ENCODE measurements at places on chromosomes 5 and 9.
A peak's percentile ranks its signal among the peaks of the same experiment; 100 is the strongest.

DNA sequence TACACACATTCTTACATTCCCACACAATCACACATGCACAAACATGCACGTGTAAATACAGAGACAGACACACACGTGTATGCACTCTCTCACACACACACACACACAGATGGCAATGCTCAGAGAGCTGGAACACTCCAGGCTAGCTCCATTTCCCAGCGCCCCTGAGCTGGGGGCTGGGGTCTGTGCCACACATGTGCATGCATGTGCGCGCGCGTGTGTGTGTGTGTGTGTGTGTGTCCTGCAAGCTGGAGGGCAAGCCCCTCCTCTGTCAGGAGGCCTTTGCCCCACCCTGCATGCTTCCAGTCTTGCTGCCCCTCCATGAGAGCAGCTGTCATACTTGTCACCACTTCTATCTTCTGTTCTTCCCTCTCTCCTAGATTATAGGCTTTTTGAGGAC lies 16.6 kb upstream of the S1PR3 start:
- no peak for DNase-seq

GRCh38 chr9:26399556-26399955 lies 493.0 kb downstream of the CAAP1 start:
- DNase-seq = no peak

DNA sequence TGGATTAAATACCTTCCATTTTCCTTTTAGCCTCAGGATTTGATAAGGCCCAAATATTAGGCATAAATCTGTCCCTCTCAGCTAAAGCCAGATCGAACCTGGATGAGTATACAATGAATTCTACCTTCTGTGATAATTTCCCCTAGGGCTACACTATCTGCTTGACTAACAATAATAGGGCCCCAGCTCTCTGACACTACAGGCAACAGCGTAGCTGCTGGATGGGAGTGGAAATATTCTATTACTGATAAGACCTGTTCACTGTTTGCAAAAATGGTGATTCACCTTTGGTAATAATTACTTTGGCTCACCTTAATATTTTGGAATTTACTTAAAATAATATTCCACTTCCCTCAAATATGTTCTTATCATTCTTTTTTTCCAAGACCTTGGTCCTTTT lies 644.2 kb upstream of the SEMA6A start:
- no peak for DNase-seq

- DNase-seq = no peak
Observed at GRCh38 chr9:128625391-128626146, 31.1 kb downstream of the DYNC2I2 start.

DNA sequence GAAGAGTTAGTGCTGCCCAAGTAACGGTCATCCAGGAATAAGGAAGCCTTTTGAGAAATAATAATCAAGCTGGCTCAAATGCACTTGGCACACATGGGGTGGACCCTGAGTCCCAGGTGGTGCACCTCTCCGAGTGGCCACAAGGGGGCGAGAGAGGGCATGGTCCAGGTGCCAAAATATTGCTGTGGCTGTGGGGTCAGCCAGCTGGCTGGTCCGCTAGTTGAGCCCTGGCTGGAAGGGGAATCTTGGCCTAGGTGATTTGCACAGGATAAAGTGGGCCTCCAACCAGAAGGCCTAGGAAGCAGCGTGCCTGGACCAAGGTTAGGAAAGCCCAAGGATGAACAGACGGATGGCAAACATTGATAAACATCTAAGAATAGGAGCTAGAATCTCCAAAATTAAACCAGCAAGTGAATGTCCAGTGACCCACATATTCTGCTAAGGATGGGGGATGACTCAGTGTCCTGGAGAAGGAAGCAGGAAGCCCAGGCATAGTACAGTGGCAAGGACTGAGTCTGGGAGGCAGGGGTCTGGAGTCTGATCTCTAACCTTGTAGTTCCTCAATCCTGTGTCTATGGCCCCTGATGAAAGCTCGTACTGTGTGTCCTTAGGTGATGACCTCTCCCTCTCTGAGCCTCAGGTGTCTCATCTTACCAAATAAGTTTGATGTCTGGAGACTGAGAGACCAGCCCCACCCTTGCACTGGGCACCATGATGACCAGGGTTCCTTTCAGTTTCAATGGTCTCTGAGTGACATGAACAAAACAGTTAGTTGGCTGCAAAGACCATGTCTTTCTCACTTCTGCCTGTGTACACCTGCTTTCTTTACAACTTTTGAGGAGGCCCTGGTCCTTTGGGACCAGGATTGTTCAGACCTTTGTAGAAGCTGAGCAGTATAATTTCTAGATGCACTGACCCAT lies 19.2 kb upstream of the SHB start:
- DNase-seq = peak; percentile 24

GRCh38 chr9:87516222-87516925 lies 18.7 kb downstream of the DAPK1 start:
- DNase-seq = no peak

DNA sequence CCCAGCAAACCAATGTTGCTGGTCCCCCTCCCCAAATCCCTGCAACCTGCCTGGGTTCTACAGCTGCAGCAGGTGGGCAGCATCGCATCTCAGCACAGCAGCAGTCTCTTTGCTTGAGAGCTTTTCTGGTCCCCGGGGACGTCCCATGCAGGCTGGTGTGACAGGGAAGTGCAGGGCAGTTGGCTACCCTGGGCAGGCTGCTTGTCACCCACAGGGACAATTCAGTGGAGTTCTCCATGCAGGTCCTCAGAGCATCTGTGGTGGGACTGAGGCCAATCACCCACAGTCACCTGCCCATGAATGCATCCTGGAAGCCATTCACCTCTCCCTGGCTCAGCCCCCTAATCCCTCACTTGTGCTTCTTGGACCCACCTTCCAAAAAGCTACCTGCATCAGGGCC lies 43.9 kb upstream of the SEMA4D start:
- DNase-seq = no peak

- no peak for DNase-seq
Observed at GRCh38 chr5:17880869-17881268, 246.6 kb downstream of the TAF11L14 start.

DNA sequence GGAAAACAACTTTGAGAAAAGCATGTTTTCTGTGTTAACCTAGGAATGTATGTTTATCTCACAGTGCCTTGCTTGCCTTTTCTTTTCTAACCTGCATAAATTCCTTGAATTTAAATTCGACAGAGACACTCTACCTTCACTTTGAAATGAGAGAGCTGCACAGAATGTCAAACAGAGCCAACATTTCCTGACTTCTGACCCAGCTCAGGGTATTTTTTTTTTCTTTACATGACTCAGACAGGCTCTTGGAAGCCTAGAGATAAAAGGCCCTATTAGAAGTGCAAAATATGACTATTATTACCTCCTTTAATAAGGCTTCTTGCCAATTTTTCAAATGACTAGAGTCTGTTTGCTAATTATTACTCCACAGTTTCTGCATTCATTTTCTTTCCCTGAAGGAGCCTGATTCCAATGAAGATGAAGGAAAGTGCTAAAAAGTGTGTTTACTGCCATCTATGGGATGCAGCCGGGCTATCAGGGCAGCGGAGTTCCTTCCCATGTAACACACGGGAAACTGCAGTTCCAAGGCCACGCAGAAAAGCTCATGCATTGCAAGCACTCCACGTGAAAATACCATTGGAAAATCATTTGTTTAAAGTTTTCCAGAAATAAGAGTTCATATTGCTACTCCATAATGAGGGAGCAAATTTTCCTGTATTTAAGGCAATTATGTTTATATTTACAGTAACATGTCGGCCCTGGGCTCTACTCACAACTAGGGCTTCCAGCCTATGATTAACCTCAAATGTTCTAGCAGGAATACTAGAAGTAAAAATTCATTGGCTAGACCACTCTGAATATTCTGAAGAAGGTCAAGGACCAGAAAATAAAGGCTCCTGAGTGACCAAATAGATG lies 485.6 kb downstream of the ZSWIM6 start:
- DNase-seq = no peak

DNA sequence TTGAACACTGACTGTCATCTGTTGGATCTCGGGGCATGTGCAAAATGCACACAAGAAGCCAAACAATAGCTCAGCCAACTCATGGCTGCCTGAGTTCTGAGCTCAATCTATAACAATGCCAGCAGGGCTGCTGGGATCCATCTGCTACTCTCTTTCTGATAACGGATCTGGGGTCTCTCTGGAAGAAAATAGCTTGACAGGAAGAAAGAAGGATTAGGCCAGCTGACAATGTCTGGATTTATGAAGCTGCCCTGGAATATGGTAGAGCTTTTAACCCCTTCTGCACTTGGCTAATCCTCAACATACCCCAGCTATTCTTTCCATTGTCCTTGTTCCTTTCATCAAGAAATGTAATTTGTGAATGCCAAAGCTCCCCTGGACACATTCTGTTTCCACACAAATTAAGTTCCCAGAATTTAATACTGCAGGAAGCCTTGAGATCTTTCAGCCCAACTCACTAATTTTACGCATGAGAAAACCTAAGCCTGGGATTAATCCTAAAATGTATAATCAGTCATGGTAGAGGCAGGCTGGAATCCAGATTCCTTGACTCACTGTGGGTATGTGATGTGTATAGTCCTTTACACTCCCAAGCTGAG lies 62.7 kb upstream of the PCA3 start:
- no peak for DNase-seq

- no peak for DNase-seq
Observed at GRCh38 chr5:85340790-85341189, 956.1 kb upstream of the EDIL3 start.

DNA sequence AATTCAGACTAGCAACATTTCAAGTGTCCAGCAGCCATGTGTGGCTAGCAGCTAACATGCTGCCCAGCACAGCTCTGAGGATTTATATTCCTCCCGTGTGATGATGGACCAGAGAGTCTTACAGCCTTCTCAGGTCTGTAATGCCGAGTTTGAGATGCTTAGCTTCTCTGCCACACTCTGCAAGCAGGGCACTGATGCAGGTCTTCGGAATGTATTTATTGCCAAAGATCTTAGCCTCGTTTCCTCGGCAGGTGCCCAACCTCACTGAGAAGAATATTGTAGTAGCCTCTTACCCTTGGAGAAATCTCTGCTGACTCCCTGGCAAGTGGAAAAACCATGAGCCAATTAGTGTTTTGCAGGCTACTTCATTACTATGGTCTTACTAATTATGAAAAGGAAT lies 3.7 kb upstream of the RAI14 start:
- DNase-seq = no peak

- DNase-seq = no peak
Observed at GRCh38 chr9:20325008-20325407, 297.3 kb downstream of the MLLT3 start.

DNA sequence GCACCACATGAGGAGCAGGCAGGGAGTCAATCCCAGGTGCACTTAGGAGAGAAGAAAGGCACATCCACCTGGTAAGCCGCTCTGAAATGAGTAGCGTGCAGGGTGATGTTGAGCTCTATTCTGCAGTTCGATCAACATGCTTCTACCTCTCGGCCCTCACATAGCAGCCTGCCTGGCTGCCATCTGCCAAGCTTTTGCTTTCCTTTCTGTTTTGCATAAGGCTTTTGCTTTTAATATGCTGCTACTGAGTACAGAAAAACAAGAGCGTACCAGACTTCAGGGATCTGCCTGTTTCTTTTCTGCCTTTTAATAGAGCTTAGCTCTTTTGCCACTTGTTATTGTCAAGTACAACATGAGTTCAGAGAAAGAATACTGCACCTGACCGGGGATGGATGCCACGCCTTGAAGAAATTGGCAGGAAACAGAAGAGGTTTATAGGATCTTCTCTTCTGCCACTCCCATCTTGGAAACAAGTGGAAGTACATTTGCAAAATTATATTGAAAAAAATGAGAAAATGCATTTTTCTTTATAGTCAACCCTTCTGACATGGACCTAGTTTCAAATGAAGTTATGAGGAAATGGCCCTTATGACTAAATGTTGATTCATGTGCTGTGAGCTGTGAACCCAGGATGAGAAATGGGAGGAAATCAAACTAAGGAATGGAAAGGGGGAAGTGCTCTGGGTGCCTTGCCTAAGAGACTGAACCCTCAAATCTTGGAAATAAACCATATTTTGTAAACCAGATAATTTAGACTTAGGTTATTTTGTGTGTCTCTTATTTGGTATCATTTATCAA lies 4.0 kb upstream of the FCHO2 start:
- DNase-seq = no peak

GRCh38 chr9:135565636-135566035 lies 4.1 kb downstream of the PAEP start:
- DNase-seq = no peak

GRCh38 chr5:31855134-31856040 lies 216.5 kb downstream of the PDZD2 start:
- no peak for DNase-seq

GRCh38 chr5:179415291-179416060 lies 70.2 kb upstream of the ADAMTS2 start:
- no peak for DNase-seq

All from stimulated activated CD8-positive, alpha-beta memory T cell treated with anti-CD3 and anti-CD28 coated beads, Interleukin-15, amount 100 ng/mL, for 4 hours (primary cell).